Renal cortical epithelial cell (primary cell): ENCODE measurements at places on chromosomes 11 and 22.

- peak; percentile 49 for DNase-seq
These were observed 12.5 kb upstream of the PTPRJ start for GRCh38 chr11:47967577-47968525.

DNA sequence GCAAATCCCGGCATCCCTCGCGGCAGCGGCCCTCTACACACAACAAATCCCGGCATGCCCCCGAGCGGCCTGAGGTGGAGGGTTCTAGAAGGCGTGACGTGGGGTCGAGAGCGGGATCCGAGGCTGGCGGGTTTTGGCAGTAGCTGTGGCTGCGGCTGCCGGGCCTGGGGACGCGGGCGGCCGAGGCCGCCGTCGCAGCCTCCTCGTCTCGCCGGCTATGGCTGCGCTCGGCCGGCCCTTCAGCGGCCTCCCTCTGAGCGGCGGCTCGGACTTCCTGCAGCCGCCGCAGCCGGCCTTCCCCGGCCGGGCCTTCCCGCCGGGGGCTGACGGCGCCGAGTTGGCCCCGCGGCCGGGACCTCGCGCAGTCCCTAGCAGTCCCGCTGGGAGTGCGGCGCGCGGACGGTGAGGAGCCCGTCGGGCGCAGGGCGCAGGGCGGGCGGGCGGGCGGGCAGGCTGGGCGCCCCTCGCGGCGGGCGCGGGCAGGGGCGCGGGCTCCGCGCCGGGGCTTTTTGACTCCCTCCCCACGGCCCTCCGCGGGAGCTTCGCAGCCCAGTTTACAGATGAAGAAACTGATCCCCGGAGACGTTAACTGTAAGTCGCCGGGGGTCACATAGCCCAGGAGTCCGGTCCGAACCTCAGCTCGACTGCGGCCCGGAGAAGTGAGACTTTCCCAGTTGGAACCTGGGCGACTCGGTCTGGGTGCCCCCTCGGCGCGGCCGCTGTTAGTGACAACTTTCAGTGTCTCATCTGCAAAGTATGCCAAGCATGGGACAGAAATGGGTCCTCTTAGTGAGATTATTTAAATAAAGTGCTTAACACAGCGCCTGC, at the start of gene CCDC117:
Gene CCDC117 (plus strand): TSS at position 63 of the 828 bp plus-strand sequence. CDS start 155 bp downstream, at position 218.
- peak; percentile 92 for DNase-seq

DNA sequence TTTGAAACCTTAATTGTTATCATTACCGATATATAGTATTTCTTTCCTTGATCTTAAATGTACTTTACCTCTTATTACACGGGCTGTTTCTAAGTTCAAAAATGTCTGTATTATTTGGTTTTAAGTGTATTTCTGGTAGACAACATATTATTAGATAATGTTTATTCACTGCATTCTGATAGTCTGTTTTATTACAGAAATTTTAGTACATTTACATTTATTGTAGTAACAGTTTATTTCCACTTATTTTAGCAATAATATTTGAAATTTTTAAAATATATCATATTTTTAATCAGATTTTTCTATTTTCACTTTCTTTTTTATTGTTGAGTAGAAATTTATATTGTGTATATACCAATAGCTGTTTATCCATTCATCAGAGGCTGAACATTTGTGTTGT, 1195.2 kb downstream of the TBC1D22A start:
- no peak for DNase-seq

- peak; percentile 88 for DNase-seq
These were observed 39.6 kb downstream of the BCR start for GRCh38 chr22:23219822-23220484.

GRCh38 chr11:64232967-64233315, 1.4 kb upstream of the VEGFB start:
- DNase-seq: no peak

GRCh38 chr11:104339380-104339831, 175.5 kb upstream of the PDGFD start:
- no peak for DNase-seq

- no peak for DNase-seq
These were observed 2.8 kb downstream of the LRRC51 start for GRCh38 chr11:72083414-72083813.

- DNase-seq: no peak
These were observed 1007.0 kb downstream of the BRD1 start for GRCh38 chr22:48820481-48821345.

- DNase-seq: no peak
These were observed 7.7 kb downstream of the SLC3A2 start for GRCh38 chr11:62888406-62888805.

DNA sequence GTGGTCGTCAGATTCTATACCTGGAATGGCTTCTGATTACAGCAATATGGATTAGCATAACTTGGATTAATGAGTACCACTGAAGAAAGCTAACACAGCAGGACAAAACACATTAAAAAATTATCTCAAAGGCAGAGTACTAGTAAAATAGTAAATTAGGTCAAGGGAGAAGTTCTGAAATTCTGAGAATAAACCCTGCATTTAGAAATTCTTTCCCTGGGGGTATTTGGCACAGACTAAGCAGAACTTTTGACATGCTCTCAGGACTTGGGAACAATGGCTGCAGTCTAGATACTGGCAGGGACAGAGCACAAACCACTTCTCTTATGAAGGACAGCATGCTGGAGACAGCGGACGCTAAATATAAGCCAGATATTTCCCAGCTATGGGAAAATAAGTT, 85.6 kb upstream of the GRIA4 start:
- peak; percentile 95 for DNase-seq

DNA sequence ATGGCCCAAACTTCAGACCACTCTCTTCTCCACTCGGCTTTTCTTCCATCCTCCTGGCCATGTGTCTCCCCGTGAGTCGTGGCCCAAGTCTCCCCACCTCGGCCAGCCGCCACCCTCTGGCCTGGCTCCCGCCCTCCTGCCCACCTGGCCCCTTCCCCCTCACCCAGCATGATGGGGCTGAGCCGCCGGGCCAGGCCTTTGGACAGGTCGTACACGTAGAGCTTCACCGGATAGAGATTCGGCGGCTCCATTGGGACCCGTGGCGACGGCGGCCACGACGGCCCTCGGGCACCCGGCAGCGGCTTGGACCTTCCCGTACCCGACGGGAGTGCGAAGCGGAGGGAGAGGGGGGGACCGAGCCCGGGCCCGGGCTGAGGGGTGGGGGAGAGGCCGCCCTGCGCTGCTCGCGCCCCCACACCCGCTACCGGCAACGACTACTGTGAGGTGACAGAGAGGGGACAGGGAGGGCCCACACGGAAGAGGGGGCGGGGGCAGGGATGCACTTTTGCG, at the start of gene DESI1:
Gene DESI1 (minus strand): TSS at position 455 of the 510 bp plus-strand sequence. CDS start 204 bp downstream, at position 251.
- DNase-seq: no peak

DNA sequence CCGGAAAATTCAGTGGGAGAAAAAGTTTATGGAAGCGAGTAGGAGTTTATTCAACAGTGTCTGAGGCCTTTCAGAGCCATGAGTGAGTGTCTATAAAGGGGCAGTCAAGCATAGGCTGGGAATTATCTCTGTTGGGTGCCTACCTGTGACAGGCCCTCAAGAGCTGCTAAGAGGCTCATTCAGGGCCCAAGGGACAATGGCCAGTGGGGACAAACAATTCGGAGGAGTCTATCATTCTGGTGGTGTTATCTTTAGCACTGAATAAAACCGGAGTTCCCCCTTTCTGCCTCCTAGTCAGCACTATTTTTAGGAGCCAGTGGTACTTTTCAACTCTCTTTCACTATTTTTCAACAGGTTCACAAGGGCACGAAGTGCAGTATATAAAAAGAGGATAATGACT, 89.5 kb upstream of the HTATIP2 start:
- no peak for DNase-seq

DNA sequence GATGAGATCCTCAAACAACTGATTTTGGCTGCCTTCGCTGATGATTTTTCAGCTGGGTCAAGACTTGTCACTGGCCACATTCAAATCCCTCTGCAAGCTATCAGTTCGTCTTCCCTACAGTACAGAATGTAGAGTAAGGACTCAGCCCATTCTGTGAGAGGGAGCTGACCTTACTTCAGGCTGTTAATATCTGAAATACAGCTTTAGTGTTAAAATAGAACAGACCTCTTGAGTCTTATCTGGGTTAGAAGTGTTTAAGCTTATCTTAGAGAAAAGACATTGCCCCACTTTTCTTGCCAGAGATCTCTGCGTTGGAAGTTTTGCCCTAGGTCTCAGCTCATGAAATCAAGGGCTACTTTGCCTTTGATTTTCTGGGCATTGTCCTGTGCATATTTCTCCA, 383.4 kb upstream of the LARGE1 start:
- DNase-seq: no peak

DNA sequence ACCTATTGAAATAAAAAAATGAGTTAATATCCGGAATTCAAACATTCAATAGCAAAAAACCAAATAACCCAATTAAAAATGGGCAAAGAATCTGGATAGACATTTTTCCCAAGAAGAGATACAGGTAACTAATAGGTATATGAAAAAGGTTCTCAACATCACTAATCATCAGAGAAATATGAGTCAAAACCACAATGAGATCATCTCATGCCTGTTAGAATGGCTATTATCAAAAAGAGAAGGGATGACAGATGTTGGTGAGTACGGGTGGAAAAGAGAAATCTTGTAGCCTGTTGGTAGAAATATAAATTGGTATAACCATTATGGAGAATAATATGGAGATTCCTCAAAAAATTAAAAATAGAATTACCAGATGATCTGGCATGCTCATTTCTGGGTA, 26.9 kb upstream of the OR6M1 start:
- DNase-seq: no peak
